ENCODE measurements at places on chromosomes 16 and 17.

GRCh38 chr17:74379495-74380085 lies 12.3 kb downstream of the GPR142 start:
- peak; percentile 68 for DNase-seq

DNA sequence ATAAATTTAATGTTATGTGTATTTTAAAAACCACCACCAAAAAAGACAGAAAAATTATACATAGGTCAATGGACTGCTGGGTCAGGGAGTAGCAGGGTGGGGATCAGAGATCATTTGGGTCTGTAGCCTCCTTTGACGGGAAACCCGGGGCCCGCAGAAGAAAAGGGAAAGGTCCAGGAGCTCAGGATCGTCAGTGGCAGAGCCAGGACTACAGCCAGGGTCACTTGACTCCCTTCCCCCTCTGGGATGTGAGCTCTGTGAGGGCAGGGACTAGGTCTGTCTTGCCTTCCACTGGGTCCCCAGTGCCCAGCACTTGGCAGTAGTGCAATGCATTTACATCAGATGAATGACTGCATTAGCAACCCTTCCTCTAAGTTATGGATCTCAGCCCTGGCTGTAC lies 62.1 kb downstream of the TOM1L2 start:
- DNase-seq = no peak

- no peak for DNase-seq
These were observed 55.2 kb downstream of the ACTG1 start for GRCh38 chr17:81457401-81457800.

DNA sequence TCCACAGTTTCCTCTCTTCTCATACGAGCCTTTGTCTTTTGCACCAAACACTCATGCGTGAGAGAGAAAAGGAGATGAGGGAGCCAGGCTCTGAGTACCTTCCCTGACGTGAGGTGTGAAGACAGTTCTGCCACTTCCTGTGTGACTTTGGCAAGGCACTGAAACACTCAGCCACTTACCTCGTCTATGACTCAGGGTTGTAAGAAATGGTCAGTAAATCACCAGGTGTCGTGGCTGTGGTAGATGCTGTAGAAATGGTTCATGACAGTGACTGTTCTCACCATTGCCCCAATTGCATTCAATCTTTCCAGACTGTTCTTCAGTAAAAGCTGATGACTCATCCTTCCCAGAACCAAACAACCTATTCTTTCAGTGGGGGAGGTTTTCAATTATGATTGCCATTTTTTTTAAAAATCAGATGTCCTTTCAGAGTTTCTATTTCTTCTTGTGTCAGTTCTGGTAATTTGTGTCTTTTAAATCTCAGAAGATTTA lies 49.2 kb upstream of the CBFA2T3 start:
- peak; percentile 9 for DNase-seq

DNA sequence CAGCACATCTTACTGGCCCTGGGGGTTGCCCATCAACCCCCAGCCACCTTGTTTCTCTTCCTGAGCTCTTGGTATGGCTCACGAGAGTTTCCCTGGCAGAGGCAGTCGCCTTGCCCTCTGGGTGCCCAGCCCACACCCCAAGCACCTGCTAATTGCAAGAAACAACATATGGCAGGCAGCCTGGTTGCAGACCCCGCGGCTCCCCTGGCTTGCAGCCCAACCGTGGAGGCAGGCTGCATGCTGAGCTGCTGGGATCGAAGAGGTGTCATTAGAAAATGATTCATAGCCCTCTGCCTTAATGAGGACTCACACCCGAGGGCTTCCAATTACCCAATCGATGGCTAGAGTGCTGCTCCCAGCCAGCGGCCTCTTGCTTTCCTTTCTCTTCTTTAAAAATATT lies 115.7 kb downstream of the TMEM114 start:
- DNase-seq = no peak

DNA sequence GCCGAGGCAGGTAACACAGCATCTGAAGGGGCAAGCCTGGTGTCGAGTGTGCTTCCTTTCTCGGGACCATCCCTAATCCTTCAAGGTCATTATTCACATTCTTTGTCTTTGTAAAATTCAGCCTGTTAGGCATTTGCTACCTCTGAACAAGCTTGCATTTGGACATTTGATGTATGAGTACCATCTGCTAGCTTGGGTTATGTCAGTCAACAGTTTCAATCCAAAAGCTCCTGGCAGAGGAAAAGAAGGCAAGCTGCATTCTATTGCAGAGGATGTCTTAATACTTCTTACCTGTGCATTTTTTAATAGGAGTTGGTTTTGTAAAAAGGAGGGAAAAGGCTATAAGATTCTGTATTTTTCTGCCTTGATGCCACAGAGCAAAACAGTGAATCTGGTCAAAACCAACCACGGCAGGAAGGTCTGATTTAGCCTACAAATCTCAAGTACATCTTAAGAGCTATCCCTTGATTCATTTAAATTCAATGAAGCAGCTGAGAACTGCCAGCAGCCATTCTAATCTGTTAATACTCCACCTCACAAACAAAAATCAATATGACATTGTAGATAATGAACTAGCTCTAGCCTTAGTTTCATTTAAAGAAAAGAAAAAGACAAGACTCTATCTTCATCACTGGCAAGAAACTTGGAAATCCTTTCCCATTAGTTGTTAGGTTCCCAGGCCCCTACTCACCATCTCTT lies 39.0 kb downstream of the TEX2 start:
- no peak for DNase-seq

- DNase-seq = no peak
These were observed 40.0 kb downstream of the RFFL start for GRCh38 chr17:35023538-35023937.

DNA sequence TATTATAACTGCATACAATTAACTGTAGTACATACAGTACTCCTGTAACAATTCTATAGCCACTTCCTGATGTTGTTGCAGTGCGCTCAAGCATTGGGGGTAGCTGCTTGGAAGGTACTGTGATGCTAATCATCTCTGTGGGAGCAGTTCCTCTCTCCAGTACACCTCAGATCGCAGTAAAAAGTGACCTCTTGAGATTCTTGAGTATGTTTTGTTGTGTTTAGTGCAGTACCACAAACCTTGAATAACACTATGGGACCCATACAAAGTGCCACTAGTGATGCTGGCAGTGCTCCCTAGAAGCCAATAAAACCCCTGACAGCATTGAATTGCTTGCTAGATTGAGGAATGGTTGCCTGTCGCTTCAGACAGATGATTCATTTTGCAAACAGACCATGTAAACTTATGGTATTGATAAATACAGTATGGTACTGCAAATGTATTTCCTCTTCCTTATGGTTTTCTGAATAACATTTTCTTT lies 193.0 kb downstream of the SPECC1 start:
- DNase-seq = no peak

- DNase-seq = no peak
These were observed 120.2 kb downstream of the METRNL start for GRCh38 chr17:83199500-83200201.

DNA sequence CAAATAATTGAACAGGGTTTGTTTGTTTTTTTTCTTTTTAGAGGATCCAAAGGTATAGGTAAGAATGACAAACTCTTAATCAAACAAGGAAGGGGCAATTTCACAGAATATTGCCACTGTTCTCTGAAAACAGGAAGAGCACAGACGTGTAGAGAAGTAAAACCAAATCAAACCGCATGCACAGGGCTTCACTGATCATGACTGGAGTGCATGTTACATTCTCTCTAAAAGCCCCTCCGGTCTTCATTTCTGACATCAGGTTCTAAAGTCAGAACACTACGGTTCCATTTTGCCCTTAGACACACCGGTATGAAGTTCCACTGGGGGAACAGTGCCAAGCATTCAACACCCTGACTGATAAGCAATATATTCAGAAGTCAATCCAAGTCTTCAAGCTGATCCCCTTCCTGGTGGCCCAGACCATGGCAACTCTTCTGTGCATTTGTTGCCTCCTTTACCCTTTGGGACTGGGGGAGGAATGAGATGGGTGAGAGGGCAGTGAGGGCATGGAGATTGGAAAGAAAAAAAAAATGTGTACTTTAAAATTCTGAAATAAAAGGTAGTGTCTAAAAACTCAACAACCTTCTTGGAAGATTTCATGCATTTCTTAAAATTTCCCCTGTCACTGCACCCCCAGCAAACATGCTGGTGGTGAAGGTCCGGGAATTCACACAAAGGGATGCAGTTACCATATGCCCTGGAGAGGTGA lies 1.4 kb downstream of the MMD start:
- no peak for DNase-seq

DNA sequence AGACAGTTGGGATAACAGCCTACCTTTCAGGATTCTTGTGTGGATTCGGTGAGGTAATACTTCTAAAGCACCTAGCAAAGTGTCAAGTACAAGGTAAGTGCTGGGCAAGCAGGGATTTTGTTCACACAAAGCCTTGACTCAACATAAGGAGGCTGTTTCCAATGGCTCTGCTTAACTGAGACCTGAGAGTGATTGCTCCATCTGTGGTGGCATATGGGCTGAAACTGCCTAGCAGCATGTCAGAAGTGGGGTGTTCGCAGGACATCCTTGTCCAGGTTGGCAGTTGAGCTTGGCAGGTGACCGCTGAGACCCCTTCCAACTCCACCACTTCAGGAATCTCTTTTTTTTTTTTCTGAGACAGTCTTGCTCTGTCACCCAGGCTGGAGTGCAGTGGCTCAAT lies 19.8 kb downstream of the IL4R start:
- DNase-seq = no peak

DNA sequence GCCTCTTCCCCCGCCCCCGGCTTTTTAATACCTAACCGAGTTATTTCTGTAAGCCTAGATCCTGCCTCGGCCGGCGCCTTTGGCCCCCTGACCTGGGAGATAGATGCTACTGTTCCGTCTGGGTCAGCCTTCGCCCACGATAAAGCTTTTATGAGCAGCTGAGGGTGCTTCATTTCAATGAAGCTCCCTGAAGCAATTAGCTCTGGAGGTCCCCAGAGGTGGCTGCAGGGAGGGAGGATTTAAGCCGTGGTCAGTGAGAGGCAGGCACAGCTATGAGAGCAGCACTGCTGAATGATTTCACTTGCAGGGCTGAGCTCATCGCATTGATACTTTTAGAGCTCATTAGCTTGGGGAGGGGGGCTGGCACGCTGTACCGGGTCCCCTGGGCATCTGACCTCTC lies 89.4 kb downstream of the RPA1 start:
- DNase-seq = no peak

DNA sequence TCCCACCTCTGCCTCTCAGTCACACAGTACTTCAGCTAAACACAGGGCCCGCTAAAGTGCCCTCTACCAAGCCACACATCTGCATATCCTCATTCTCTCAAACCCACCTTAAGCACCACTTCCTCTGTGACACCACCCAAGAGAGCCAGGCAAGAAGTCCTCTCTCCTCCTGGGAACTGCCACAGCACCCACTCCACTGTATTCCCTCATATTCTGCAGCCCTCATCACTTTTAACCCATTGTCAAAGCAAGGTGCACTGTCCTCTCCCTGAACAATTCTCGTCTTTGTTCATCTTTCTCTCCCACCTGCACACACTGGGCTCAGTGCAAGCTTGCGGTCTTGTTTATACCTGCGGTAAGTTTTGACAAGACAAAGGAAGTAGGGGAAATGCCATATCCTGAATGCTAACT lies 13.6 kb downstream of the CHD9 start:
- no peak for DNase-seq

DNA sequence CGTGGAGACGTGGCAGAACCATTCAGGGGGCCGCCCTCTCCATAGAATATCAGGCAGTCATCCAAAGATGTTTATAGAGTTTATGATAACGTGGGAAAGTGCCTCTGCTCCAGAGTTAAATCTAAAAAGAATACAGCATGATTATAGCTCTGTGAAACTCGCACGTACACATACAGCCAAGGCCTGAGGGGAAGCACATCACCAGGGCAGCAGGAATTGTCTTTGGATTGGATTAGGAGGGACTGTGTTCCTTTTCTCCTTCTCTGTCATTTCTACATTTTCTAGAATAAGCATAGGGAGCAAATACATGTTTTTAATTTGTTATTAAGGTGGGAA lies 26.9 kb downstream of the EEF2K start:
- no peak for DNase-seq

DNA sequence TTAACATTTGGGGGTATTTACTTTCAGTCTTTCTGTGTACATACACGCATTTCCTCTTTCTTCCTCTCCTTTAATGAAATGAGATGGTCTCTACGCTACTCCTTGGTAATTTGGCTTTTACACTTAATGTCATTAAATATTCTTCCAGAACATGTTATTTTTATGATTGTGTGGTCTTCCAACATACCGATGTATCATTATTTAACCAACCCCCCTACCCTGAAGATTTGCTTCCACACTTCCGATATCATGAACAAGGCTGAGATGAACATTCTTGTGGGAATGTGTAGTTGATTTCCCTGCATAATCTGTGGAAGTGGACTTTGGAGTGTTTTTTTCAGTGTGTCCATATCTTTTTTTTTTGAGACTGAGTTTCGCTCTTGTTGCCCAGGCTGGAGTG lies 2.3 kb upstream of the PGS1 start:
- no peak for DNase-seq

- DNase-seq = no peak
These were observed 157.9 kb downstream of the RPTOR start for GRCh38 chr17:80702315-80703141.

- no peak for DNase-seq
These were observed 56.8 kb upstream of the ARL4D start for GRCh38 chr17:43341715-43342588.

- DNase-seq = peak; percentile 44
These were observed 13.3 kb downstream of the JUP start for GRCh38 chr17:41773190-41773588.

DNA sequence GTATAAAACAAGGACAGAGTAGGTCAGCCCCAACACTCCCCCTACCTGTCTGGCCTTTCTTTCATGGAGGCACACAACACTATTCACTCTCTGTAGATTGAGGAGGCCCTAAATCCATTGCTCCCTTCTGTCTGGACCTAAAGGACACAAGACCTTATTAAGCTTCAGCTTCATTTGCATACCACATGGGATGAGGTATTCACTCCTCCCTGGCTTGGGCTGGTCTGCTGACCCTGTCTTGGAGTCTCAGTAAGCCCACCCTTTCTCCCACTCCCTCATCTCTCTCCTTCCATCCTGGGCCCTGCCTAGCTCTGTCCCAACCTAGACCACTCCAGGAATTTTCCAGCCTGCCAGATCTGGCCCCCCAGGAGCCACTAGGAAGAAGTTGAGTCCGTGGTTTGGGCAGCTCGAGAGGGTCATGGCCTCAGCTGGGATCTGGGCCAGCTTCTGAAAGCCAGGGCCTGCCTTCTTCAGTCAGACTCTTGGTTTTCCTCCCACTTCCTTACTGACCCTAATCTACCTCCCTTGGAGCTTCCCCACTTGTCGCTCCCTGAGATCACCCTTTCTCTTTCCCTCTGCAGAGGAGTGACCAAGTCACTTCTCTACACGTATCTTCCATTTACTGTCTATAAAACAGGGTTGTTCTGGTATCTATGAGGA lies 6.5 kb upstream of the LLGL1 start:
- DNase-seq = no peak

- no peak for DNase-seq
These were observed 187.0 kb upstream of the RPL38 start for GRCh38 chr17:74016461-74016860.
